Activated B cell treated with CpG ODN at 0.5 μM for 24 hours (primary cell): ENCODE measurements at places on chromosomes 11 and 22. TPM values are rescaled to one million over a fixed set of nuclear protein-coding genes. Genes with fewer than 3 reads are reported as not detected.

The HORMAD2 gene
- not detected in 2 replicates for total RNA-seq

The RIMBP3B gene
- total RNA-seq = 0.16 and 0.42 TPM in 2 replicates

The EIF4G2 gene
- total RNA-seq = 675 and 769 TPM in 2 replicates

The CHRM4 gene
- 0.35 and 0.42 TPM in 2 replicates for total RNA-seq

The SDHAF2 gene
- 51.0 and 51.9 TPM in 2 replicates for total RNA-seq

The ROM1 gene
- 0.89 and 2.6 TPM in 2 replicates for total RNA-seq

The RHOD gene
- 0.32 TPM in 1 of 2 replicates, not detected in the other for total RNA-seq

The SDHD gene
- total RNA-seq = 79.9 and 82.1 TPM in 2 replicates

The TRIM49 gene
- not detected in 2 replicates for total RNA-seq

The FAM118B gene
- 8.7 and 11.7 TPM in 2 replicates for total RNA-seq

The PGA5 gene
- not detected in 2 replicates for total RNA-seq

The RIMBP3C gene
- 0.24 TPM in 1 of 2 replicates, not detected in the other for total RNA-seq

The POTEH gene
- not detected in 2 replicates for total RNA-seq

The CNTN5 gene
- not detected in 2 replicates for total RNA-seq

The OR51I1 gene
- total RNA-seq = not detected in 2 replicates

The DUSP8 gene
- total RNA-seq = 1.3 and 1.7 TPM in 2 replicates

The RAB3IL1 gene
- not detected in 2 replicates for total RNA-seq

The OR8G1 gene
- total RNA-seq = not detected in 2 replicates

The OR9I1 gene
- not detected in 2 replicates for total RNA-seq

The SCGB1D2 gene
- total RNA-seq = not detected in 2 replicates

The MS4A12 gene
- not detected in 2 replicates for total RNA-seq

The ARHGAP1 gene
- 47.6 and 58.0 TPM in 2 replicates for total RNA-seq

The OVOL1 gene
- total RNA-seq = 0.09 and 0.29 TPM in 2 replicates
